Right lobe of liver (tissue), 6 donors: ENCODE measurements at places on chromosomes 6 and 20.

GRCh38 chr6:134115715-134116074 lies 63.3 kb upstream of the SLC2A12 start:
- no peak overlapping the region for H3K4me3 ChIP-seq
- H3K4me1 ChIP-seq = no peaks in the 10 kb centered on the region
- H3K27me3 ChIP-seq = no peaks in the 10 kb centered on the region

- H3K4me3 ChIP-seq = no peak overlapping the region
- H3K36me3 ChIP-seq = no peaks in the 10 kb centered on the region
- no peak overlapping the region for H3K27ac ChIP-seq
- no peaks in the 10 kb centered on the region for H3K4me1 ChIP-seq
Measured at GRCh38 chr20:300345-300990, 3.1 kb downstream of the ZCCHC3 start.

DNA sequence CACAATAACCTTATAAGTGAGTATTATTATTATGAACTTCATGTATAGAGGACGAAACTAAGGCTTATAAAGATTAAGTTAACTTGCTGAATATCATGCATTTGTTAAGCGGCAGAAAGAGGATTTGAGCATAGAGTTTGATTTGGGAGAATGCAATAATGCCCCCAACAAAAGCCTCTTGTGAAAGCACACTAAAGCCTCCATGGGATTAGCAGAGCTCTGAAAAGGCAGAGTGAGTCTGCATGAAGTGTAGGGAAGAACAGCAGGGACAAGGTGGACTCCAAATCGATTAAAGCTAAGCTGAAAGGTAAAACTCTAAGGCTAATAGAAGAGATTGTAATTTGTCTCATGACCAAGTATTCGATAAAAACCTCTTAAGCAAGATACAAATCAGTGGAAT lies 100.3 kb downstream of the SH3BGRL2 start:
- H3K4me1 ChIP-seq = no peaks in the 10 kb centered on the region
- H3K4me3 ChIP-seq = no peak overlapping the region
- DNase-seq = no peak
- H3K36me3 ChIP-seq = no peaks in the 10 kb centered on the region
- no peak overlapping the region for H3K27ac ChIP-seq

DNA sequence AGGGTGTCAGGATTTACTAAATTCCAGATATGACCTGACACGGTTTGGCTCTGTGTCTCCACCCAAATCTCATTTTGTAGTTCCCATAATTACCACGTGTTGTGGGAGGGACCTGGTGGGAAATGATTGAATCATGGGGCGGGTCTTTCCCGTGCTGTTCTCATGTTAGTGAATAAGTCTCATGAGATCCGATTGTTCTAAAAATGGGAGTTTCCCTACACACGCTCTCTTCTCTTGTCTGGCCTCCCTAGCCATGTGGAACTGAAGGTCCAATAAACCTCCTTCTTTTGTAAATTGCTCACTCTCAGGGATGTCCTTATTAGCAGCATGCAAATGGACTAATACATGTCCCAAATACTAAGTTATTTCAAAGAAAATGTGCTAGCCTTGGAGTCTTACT lies 121.1 kb downstream of the CENPW start:
- DNase-seq = no peak
- H3K27me3 ChIP-seq = no peaks in the 10 kb centered on the region
- no peaks in the 10 kb centered on the region for H3K36me3 ChIP-seq
- no peak overlapping the region for H3K4me3 ChIP-seq
- H3K27ac ChIP-seq = no peak overlapping the region

- DNase-seq = no peak
- H3K4me3 ChIP-seq = no peak overlapping the region
- no peaks in the 10 kb centered on the region for H3K4me1 ChIP-seq
- H3K27me3 ChIP-seq = no peaks in the 10 kb centered on the region
Measured at GRCh38 chr6:63278916-63279315, 40.9 kb downstream of the LGSN start.

- no peak overlapping the region for H3K27ac ChIP-seq
- DNase-seq = no peak
- no peaks in the 10 kb centered on the region for H3K27me3 ChIP-seq
- H3K4me1 ChIP-seq = no peaks in the 10 kb centered on the region
Measured at GRCh38 chr20:38842026-38842425, 36.5 kb downstream of the PPP1R16B start.

DNA sequence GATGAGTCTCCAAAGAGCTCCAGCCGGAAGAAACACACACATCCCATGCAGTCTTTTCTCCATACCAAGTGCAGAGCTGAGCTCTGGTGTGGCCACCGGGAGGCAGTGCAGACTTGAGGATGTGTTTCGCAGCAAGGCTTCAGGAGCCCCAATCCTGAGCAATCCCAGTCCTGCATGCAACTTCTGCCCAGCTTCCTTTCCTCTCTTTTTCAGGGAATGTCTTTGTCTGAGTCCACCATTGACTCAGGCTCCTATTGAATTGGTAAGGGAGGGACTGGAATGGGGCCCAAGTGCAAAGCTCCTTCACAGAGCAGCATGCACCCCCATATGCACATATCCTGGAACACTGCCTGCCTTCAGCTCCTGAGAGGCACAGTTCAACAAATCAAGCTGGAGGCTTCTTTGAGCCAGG lies 50.5 kb upstream of the ASIP start:
- no peaks in the 10 kb centered on the region for H3K4me1 ChIP-seq
- no peaks in the 10 kb centered on the region for H3K36me3 ChIP-seq
- DNase-seq = peak; percentile 71
- no peak overlapping the region for H3K4me3 ChIP-seq

GRCh38 chr6:136415351-136416007 lies 125.8 kb upstream of the BCLAF1 start:
- H3K27ac ChIP-seq = no peak overlapping the region
- H3K4me1 ChIP-seq = no peaks in the 10 kb centered on the region
- H3K4me3 ChIP-seq = no peak overlapping the region
- H3K27me3 ChIP-seq = no peaks in the 10 kb centered on the region

DNA sequence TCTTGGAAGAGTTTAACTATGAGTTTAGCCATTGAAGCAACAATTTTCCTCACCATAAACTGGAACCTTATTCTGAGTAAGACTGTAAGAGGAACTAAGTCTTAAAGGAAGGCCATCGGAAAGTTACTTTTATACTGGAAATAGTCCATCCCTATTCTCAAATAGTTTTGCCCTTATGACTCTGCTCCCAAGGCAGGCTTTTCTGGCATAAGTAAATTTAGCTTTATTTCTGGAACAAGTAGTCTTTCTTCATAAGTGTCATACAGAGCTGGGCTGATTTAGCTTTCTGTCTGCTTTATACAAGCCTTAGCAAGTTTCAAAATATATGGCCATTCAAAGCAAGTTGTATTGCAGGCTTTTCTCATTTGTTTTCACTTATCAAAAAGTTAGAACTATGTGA lies 328.1 kb downstream of the HACE1 start:
- no peaks in the 10 kb centered on the region for H3K36me3 ChIP-seq
- no peaks in the 10 kb centered on the region for H3K27me3 ChIP-seq
- no peak overlapping the region for H3K4me3 ChIP-seq
- H3K27ac ChIP-seq = no peak overlapping the region

- H3K27ac ChIP-seq = no peak overlapping the region
- H3K4me1 ChIP-seq = no peaks in the 10 kb centered on the region
- H3K27me3 ChIP-seq = no peaks in the 10 kb centered on the region
- no peaks in the 10 kb centered on the region for H3K36me3 ChIP-seq
Measured at GRCh38 chr6:22673474-22673873, 104.1 kb downstream of the HDGFL1 start.

DNA sequence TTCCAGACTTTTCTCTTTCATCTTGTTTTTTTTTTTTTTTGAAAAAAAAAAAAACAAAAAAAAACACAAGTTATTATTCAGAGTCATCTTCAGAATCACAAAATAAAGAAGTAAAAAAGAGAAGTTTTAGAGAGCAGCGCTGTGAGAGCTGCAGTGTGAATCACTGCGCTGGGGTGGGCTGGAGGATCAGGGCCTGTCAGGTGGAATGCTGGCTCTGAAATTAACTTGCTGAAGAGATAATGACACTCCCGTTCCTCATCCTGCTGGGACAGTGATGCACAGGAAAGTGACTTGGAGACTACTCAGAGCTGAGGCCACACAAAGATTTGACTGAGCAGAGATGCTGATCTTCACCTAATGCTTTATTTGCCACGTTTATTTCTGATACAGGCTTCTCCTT lies 42.7 kb upstream of the CLDN20 start:
- H3K27ac ChIP-seq = no peak overlapping the region
- H3K36me3 ChIP-seq = no peaks in the 10 kb centered on the region
- H3K4me1 ChIP-seq = no peaks in the 10 kb centered on the region
- DNase-seq = no peak
